ENCODE measurements at places on chromosomes 2 and 18.

DNA sequence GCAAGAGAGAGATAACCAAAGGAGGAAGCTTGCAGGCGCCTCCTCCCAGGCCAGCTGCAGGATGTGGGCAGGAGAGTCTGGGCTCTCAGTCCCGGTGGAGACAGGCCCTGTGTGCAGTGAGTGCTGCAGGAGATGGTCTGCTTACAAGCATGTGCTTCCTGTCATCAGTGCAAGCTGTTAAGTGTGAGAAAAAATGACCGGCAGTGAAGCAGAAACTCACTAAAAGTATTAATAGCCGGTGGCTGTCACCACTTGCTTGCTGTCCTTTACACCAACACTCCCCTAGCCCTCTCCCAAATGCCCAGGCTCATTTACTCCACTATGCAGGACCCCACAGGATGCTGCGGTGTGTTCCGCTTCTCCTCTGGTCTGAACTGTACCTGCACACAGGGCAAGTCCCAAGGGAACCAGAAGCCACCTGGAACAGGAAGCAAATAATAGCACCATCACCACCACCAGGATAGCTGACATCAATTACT is 435.6 kb upstream of the HS6ST1 start:
- no peak for DNase-seq

GRCh38 chr2:235827585-235827992 is 333.7 kb downstream of the AGAP1 start:
- no peak for DNase-seq

- DNase-seq, result no peak
These were observed 25.8 kb downstream of the PHLPP1 start for GRCh38 chr18:62741118-62741566.

- no peak for DNase-seq
These were observed 1295.7 kb downstream of the LRP1B start for GRCh38 chr2:140835079-140835478.

- DNase-seq, result no peak
These were observed 445.6 kb upstream of the POU3F3 start for GRCh38 chr2:104408266-104408665.

- DNase-seq, result no peak
These were observed 10.1 kb upstream of the GRHL1 start for GRCh38 chr2:9941196-9941995.

GRCh38 chr2:233076749-233077148 is 16.6 kb downstream of the INPP5D start:
- DNase-seq, result no peak

DNA sequence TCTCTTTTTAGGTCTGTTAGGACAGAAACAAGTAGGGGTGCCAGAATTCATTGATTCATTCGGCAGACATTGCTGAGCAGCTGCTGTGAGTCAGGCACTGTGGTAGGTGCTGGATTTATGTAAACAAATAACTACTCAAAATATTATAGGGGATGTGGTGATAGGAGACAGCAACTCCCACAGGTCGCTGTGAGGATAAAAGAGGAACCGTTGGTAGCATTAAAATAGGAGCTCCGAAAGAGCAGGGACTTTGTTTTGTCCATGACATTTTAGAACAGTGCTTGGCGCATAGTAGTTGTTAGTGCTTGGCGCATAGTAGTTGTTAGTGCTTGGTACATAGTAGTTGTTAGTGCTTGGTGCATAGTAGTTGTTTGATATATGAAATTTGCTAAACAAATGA is 29.2 kb downstream of the ATP6V1C2 start:
- DNase-seq, result no peak

Data from stimulated activated CD4-positive, alpha-beta T cell treated with anti-CD3 and anti-CD28 coated beads, Interleukin-15, amount 100 ng/mL, for 1 hour (primary cell).